ENCODE measurements at places on chromosomes 5 and 9. TPM values are rescaled to one million over a fixed set of nuclear protein-coding genes. Genes with fewer than 3 reads are reported as not detected.

The SH2D3C gene
- 27.7 TPM for total RNA-seq

The PDE6A gene
- 0.03 TPM for total RNA-seq

DNA sequence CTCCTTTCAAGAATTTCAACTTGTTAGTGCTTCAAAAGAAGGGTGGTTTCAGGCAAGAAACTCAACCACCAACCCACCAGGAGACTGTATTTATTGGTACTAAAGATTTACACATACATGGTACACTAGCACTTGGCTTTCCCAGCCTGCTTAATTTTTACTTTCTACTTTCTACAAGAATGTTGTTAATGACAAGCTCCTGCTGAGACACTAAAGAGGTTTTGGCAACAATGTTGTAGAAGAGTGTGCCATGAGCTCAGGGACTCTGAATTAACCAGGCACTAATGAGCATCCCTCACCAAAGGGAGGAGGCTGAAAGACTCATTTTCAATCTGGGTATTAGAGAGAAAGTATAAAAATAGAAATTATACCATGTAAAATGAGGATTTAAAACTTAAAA lies 195.0 kb downstream of the KIAA0825 start:
- no peaks in the 10 kb centered on the region for H3K27me3 ChIP-seq
- H3K36me3 ChIP-seq, result no peaks in the 10 kb centered on the region
- no peak overlapping the region for H3K27ac ChIP-seq
- DNase-seq, result no peak
- no peak overlapping the region for H3K4me3 ChIP-seq

DNA sequence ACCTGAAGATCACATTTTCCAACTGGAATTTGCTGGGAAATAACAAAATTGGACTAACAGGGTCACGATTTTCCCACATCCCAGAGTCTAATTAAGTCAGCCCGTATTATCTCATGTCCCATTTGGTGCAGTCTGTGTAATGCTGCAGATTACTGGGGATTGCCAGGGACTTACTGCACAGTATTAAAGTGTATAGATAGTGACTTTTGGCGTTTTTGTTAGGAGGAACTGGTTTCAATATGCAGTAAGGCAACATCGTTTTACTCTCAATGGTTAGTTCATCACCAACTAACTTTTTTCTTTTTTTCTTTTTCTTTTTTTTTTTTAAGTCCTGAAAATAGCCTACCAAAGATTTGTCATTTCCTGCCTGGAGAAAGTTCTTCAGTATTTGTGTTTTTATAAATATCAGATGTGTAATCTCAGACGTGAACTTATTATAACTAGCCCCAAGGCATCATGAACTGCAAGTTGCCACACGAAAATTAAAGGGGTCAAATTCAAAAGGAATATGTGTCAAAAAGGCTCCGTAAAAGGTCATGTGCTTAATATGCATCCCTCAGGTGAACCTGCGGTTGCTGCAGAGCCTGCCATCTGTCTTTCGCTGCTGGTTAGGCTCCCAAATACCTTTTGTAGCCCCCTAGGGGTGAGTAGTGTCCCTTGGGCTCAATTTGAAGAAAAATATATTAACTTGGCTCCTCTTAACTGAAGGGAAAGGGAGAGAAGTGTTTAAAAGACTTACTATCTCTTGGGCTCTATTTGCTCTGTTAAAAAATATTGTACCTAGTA lies 176.7 kb upstream of the ADAMTSL1 start:
- H3K4me1 ChIP-seq, result no peaks in the 10 kb centered on the region
- no peak overlapping the region for H3K27ac ChIP-seq
- no peak overlapping the region for H3K4me3 ChIP-seq

GRCh38 chr5:64775291-64775690 lies 6.6 kb downstream of the CWC27 start:
- DNase-seq, result no peak
- H3K27me3 ChIP-seq, result no peaks in the 10 kb centered on the region
- no peaks in the 10 kb centered on the region for H3K36me3 ChIP-seq

- no peaks in the 10 kb centered on the region for H3K36me3 ChIP-seq
- H3K27me3 ChIP-seq, result no peaks in the 10 kb centered on the region
- peak; percentile 75 for DNase-seq
- H3K4me3 ChIP-seq, result no peak overlapping the region
These were observed 759.5 kb downstream of the TAF11L14 start for GRCh38 chr5:18393565-18394442.

- no peaks in the 10 kb centered on the region for H3K4me1 ChIP-seq
- no peak for DNase-seq
These were observed 499.2 kb downstream of the CDH18 start for GRCh38 chr5:19488786-19489185.

The CDHR2 gene
- total RNA-seq, result 4.2 TPM

The MRRF gene
- total RNA-seq, result 44.9 TPM

DNA sequence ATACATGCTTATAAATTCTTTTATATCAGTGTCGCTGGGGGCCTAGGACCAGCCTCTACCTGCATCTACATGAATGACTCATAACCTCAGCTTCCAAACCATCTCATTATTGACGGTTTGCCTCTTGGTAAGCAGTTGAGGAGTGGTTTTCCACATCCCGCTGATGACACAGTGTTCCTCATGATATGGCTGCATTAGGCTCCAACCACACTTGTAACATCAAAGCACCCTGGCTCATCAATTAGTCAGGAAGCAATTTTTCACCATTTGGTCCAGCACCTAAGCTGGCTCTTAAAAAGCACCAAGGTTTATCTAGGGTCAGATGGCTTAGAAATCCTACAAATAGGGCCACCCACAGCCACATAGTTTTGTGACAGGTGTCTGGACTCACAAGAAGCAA lies 402.4 kb downstream of the ARHGEF28 start:
- no peak for DNase-seq
- H3K4me1 ChIP-seq, result no peaks in the 10 kb centered on the region
- H3K27me3 ChIP-seq, result no peaks in the 10 kb centered on the region
- H3K4me3 ChIP-seq, result no peak overlapping the region
- no peak overlapping the region for H3K27ac ChIP-seq

DNA sequence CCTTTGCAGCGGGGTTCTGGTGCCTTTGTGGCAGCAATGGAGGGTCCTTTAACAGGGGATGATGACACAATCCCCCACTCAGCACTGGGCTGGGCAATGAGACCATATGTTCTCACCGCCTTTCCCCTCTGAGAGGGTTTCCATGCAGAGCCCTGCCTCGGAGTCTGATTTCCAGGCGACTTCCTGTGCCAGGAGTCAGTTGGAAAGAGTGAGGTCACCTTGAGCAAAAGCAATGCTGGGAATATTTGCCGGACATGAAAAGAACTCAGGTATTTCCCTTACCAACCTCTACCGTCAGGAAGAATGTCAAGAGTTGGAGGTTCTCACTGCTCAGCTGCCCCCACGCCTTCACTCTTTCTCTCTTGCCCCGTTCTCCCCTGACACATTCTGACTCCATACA lies 284.2 kb upstream of the IRX1 start:
- H3K4me3 ChIP-seq, result no peak overlapping the region
- no peak overlapping the region for H3K27ac ChIP-seq
- peak; percentile 29 for DNase-seq
- H3K27me3 ChIP-seq, result no peaks in the 10 kb centered on the region
- no peaks in the 10 kb centered on the region for H3K4me1 ChIP-seq
- no peaks in the 10 kb centered on the region for H3K36me3 ChIP-seq

GRCh38 chr9:84869091-84869490 lies 199.6 kb downstream of the NTRK2 start:
- DNase-seq, result no peak
- no peak overlapping the region for H3K27ac ChIP-seq
- no peak overlapping the region for H3K4me3 ChIP-seq

DNA sequence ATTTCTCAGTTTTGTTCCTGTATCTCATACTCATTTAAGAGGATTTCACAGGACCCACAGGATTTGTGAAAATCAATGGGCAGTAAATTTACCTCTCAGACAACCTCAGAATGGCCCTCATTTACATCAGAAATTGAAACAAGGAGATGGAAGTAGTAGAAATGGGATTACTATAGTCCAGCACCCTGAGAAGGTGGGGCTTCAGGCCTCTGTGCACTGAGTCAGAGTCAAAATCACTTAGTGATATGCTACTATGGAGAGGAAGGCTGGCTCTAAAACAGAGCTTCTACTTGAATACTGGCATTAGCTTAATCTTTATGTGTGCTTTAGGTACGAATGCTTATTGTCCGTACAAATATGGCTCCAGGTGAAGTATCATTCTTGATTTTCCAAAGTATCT lies 159.3 kb downstream of the CEP120 start:
- H3K4me3 ChIP-seq, result no peak overlapping the region
- no peak overlapping the region for H3K27ac ChIP-seq
- H3K4me1 ChIP-seq, result no peaks in the 10 kb centered on the region
- DNase-seq, result no peak
- H3K27me3 ChIP-seq, result no peaks in the 10 kb centered on the region

The PCDHGA2 gene
- total RNA-seq, result 4.7 TPM

DNA sequence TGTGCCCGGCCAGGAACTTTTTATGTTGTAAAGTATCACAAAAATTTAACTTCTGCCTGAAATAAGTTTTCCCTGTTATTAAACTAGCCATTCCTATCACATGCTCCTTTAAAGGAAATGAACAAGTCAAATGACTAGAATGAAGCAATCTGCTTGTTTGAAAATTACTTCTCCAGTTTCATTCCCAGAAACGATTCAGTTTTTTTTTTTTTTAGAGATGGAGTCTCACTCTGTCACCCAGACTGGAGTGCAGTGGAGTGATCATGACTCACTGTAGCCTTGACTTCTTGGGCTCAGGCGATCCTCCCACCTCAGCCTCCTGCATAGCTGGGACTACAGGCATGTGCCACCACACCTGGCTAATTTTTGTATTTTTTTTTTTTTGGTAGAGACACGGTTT lies 13.3 kb upstream of the GNG10 start:
- no peaks in the 10 kb centered on the region for H3K36me3 ChIP-seq
- DNase-seq, result no peak
- no peak overlapping the region for H3K4me3 ChIP-seq
- H3K27ac ChIP-seq, result no peak overlapping the region
- H3K27me3 ChIP-seq, result no peaks in the 10 kb centered on the region

GRCh38 chr5:118989816-118990215 lies 1.5 kb upstream of the DTWD2 start:
- no peak overlapping the region for H3K4me3 ChIP-seq
- no peak overlapping the region for H3K27ac ChIP-seq
- H3K27me3 ChIP-seq, result no peaks in the 10 kb centered on the region
- no peaks in the 10 kb centered on the region for H3K4me1 ChIP-seq

DNA sequence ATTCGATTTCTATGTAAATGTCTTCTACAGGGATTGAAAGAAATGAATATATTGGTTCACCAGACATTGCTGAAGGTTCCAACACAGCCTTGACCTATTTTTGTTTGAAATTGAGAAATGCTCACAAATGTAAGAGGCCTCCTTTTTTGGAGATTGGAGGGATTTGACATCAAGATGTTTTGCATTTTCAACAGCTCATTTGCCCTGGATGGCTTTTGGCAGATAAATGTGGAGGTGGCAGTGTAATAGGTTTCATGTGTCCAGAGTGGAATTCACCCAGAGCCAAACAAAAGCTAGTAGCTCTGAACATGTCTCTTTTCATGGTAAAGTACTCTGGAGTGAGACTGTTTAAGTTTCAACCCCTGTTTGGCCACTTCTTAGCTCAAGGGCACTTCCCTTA lies 77.3 kb downstream of the PALM2AKAP2 start:
- no peak for DNase-seq
- no peaks in the 10 kb centered on the region for H3K4me1 ChIP-seq
- H3K27ac ChIP-seq, result no peak overlapping the region
- H3K36me3 ChIP-seq, result no peaks in the 10 kb centered on the region

DNA sequence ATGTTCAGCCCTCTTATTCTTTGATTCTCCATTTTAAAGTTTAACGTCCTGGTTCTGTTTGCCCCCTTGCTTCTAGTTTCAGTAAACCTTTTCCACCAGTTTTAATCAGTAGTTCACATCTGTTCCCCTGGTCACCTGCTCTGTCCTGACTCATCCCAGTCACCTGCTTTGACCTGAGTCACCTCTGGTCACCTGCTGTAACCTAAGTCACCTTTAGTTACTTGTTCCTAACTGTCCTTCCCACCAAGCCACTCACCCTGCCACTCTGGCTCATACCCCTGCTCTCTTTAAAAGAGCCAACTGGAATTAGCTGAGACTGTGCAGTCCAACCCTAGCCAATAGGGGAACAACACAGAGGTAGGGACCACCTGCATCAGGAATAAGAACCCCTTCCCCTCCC lies 43.0 kb downstream of the SEMA6A start:
- H3K36me3 ChIP-seq, result no peaks in the 10 kb centered on the region
- DNase-seq, result no peak
- H3K27me3 ChIP-seq, result no peaks in the 10 kb centered on the region
- no peak overlapping the region for H3K27ac ChIP-seq
- H3K4me1 ChIP-seq, result peaks cover 14% of the 10 kb centered on the region

DNA sequence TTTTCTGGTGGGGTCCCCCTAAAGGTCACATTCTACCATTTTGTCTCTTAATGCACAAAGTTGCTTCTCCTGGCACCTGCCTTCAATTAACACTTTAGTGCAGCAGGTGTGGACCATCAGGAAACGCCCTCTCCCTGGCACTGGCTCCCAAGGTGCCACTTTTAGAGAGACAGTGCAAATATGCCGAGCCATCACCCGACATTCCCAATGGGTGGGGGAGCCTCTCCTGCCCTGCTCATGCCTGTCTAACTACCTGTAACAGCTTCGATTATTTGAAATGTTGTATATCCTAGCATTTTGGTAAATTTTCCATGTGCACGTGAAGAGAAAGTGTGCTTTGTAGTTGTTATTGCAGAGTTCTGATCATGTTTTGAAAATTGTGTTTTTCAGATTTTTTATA lies 13.2 kb upstream of the LRRC14B start:
- H3K36me3 ChIP-seq, result no peaks in the 10 kb centered on the region
- H3K4me1 ChIP-seq, result no peaks in the 10 kb centered on the region
- H3K27ac ChIP-seq, result no peak overlapping the region
- no peak overlapping the region for H3K4me3 ChIP-seq
- H3K27me3 ChIP-seq, result no peaks in the 10 kb centered on the region

GRCh38 chr5:10317825-10318682 lies 10.4 kb upstream of the CMBL start:
- no peaks in the 10 kb centered on the region for H3K27me3 ChIP-seq
- no peaks in the 10 kb centered on the region for H3K4me1 ChIP-seq
- DNase-seq, result no peak
- H3K4me3 ChIP-seq, result no peak overlapping the region
- H3K27ac ChIP-seq, result no peak overlapping the region

The GRM6 gene
- total RNA-seq, result not detected

- no peaks in the 10 kb centered on the region for H3K36me3 ChIP-seq
- H3K27me3 ChIP-seq, result no peaks in the 10 kb centered on the region
- H3K4me1 ChIP-seq, result no peaks in the 10 kb centered on the region
- no peak overlapping the region for H3K4me3 ChIP-seq
- DNase-seq, result no peak
These were observed 82.4 kb downstream of the NNT start for GRCh38 chr5:43685252-43685950.

The LCN1 gene
- not detected for total RNA-seq

DNA sequence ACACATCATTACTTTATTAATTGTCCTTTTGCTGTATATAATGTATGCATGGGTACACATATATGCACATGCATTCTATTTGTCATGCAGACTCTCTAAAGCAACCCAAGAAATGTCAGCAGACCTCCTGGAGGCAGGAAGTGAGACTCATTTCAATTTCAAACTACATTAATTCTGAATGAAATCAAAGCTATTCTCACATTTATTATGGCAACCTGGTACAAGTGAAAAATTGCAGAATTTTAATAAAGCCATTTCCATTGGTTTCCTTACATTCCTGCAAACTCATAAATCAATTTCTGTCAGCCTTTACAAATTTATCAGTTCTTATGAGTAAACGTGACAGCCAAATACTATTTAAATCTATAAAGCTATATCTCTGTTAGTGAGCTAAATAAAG lies 430.4 kb upstream of the NUDT12 start:
- H3K4me3 ChIP-seq, result no peak overlapping the region
- no peaks in the 10 kb centered on the region for H3K36me3 ChIP-seq
- H3K27me3 ChIP-seq, result no peaks in the 10 kb centered on the region
- no peak for DNase-seq
- no peaks in the 10 kb centered on the region for H3K4me1 ChIP-seq
